Aorta (tissue), 5 donors: ENCODE measurements at places on chromosomes 7 and 10. TPM values are rescaled to one million over a fixed set of nuclear protein-coding genes. Genes with fewer than 3 reads are reported as not detected.

- no peak for DNase-seq
- H3K4me3 ChIP-seq: no peak overlapping the region
- no peaks in the 10 kb centered on the region for H3K27me3 ChIP-seq
- no peaks in the 10 kb centered on the region for H3K4me1 ChIP-seq
- H3K36me3 ChIP-seq: peaks cover 2% of the 10 kb centered on the region
- H3K27ac ChIP-seq: no peak overlapping the region
Measured at GRCh38 chr10:113681533-113682470, 2.1 kb downstream of the CASP7 start.

DNA sequence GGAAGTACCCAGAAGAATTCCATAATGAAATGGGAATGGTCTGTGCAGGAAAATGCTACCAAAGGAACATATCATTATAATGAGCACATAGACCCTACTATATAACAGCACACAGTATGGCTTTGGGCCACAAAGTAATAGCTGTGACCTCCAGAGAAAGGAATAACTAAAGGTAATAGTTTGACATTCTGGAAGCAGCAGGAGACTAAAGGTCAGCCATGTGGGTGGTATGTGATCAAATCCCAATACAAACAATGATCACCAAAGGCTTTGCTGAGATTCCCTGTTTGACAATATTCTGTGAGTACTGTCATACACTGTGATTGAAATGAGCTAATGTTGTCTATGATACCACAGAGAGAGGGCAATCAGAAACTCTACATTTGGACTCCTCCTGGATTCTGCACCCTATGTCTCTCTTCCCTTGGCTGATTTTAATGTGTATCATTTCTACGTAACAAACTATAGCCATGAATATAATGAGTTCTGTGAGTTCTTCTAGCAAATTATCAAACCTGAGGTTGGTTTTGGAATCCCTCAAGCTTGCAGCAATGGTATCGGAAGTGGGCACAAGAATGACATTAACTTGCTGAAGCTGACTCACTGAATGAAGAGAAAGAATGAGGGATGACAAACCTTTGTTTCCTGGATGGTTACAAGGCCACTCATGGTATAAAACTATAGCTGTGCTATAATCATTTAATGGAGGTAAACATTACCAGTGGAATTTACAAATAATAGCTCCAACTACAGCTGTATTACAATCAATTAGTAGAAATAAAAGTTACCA lies 99.6 kb downstream of the JMJD1C start:
- no peak for DNase-seq
- no peaks in the 10 kb centered on the region for H3K36me3 ChIP-seq
- H3K4me1 ChIP-seq: peaks cover 5% of the 10 kb centered on the region
- H3K27me3 ChIP-seq: no peaks in the 10 kb centered on the region
- H3K4me3 ChIP-seq: no peak overlapping the region

Gene PTER
- 6.4 TPM for polyA plus RNA-seq

Gene MRPL32
- 107 TPM for polyA plus RNA-seq

- H3K27me3 ChIP-seq: no peaks in the 10 kb centered on the region
- DNase-seq: no peak
- no peaks in the 10 kb centered on the region for H3K36me3 ChIP-seq
- no peak overlapping the region for H3K4me3 ChIP-seq
- no peak overlapping the region for H3K27ac ChIP-seq
Measured at GRCh38 chr10:127996586-127996985, 89.7 kb downstream of the PTPRE start.

Gene PYROXD2
- 1.8 TPM for polyA plus RNA-seq

GRCh38 chr7:6379886-6380285 lies 67.9 kb downstream of the DAGLB start:
- DNase-seq: no peak
- H3K27ac ChIP-seq: no peak overlapping the region
- H3K4me1 ChIP-seq: no peaks in the 10 kb centered on the region
- no peaks in the 10 kb centered on the region for H3K36me3 ChIP-seq
- no peak overlapping the region for H3K4me3 ChIP-seq

Gene PRKG1
- polyA plus RNA-seq: 35.7 TPM
